CD4-positive, alpha-beta T cell treated with Interleukin-10 for 1 hour (primary cell): ENCODE measurements at places on chromosomes 1 and 21.

GRCh38 chr1:38611664-38612211, 247.8 kb downstream of the RRAGC start:
- no peak for DNase-seq

DNA sequence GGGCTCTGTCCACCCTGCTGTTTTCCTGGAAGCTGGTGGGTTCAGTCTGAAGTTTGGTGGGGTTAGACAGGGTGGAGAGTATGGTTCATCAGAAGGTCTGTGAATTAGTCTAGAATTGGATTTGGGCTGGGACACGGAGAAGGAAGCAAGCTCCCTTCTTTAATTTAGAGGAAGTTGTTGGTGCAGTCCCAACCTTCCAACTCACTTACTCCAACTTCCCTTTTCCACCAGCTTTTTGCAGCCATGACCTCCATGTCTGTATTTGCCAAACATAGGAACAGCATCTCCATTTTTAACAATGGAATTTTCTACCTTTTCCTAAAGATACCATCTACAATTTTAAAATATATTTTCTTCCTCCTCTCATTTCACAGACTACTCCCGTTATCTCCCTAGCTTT, 28.5 kb upstream of the PRELP start:
- no peak for DNase-seq

DNA sequence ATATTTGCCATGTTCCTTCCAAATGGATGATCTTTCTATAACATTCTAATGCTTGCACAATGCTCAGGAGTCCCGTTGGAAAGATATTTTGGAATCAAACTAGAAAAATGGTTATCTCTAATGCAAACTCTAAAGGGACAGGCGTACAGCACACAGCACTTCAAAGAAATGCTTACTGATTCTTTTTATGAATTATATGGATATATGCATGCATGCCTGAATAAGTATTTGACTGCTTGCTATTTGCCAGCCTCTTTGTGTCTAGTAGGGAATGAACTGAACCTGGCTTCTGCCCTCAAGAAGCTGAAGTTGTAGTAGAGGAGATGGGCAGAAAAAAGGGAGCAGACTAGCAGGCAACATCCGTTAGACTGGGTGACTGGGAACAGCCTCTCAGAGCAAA, 48.1 kb downstream of the PCSK9 start:
- DNase-seq, result no peak

GRCh38 chr1:76294482-76295194, 220.1 kb downstream of the ST6GALNAC3 start:
- peak; percentile 39 for DNase-seq

GRCh38 chr1:35807614-35808449, at the start of gene AGO4:
Gene AGO4, plus strand, starts transcription at chr1:35808016. Its CDS starts 401 bp downstream, at chr1:35808417.
- DNase-seq, result peak; percentile 45

DNA sequence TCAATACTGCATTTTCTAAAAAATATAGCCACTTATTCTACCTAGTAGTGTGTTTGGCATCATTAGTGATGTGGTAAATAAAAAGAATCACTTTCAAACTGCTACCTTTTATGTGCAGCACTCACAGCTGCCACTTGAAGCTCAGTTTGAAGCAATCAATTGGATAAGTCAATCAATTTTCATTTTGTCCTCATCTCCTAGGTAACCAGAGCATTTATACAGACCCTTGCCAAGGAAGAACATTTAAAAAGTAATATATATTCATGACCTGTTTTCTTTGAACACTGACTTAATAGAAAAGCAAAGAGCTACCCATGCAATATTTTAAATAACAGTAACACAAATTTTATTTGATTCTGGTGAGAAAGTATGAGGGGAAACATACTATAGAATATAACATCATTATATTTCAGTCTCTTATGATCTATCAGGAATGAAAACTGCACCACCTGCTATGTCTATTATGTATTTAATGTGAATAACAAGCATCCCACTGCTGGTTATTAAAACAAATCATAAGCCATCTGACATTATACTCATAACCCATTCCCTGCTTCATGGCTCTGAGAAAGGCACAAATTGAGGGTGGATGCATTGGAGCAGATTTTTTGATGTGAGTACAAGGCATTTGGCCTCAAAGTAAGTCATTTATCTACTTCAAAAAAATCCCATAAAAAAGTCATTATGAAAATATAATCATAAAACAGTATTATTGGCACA, 168.4 kb upstream of the C21orf91 start:
- no peak for DNase-seq

DNA sequence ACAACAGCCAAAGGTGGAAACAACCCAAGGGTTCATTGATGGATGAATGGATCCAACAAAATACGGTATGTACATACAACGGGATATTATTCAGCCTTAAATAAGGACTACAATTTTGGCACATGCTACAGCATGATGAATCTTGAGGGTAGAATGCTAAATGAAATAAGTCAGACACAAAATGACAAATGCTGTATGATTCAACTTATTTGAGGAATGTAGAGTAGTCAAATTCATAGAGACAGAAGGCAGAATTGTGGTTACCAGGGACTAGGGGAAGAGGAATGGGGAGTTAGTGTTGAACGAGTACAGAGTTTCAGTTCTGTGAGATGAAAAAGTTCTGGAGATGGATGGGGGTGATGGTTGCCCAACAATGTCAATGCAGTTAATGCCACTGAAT, 118.0 kb upstream of the PAXBP1 start:
- no peak for DNase-seq

DNA sequence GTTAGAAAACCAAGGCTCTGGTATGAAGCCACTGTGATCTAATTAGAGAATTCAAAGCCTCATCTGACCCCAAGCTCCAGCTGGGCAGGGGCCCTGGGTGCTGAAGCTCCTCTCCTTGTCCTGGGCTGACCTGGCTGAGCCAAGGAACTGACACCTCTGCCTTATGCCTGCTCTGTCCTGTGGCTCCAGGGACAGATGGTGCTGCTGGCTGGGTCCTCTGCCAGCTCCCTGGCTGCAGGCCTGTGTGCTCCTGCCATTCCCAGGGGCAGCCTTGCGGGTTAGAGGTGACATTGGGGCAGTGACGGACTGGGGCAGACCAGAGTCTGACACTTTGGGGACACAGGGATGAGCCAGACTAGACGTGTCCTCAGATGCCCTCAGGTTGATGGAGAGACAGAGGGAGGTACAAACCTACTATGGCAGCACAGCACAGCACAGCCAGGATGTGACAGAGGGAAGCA, 11.8 kb downstream of the ACOT11 start:
- DNase-seq, result no peak

GRCh38 chr1:240342251-240342625, 250.6 kb downstream of the FMN2 start:
- no peak for DNase-seq

DNA sequence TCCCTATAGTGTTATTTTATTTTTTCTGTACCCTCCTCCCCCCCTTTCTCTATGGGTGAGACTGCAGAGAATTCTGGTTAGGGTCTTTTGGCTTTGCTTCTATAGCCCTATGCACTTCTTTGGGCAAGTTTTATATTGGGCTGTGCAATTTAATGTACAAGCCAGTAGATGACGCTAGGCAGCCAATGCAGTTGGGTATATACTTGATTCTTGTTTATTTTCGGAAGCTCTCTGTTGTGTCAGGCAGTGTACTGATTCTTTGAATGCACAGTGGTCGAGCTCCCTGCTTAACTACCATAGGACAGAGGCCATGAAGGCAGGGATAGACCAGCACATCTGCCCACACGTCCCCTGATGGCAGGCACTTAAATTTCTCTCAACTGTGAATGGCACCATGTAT, 34.1 kb upstream of the GPR52 start:
- DNase-seq, result no peak

GRCh38 chr1:118961156-118961555, 27.0 kb downstream of the TBX15 start:
- no peak for DNase-seq

GRCh38 chr1:247487057-247487456, 29.2 kb upstream of the OR2B11 start:
- peak; percentile 64 for DNase-seq

GRCh38 chr1:11807133-11807532, 1.1 kb downstream of the CLCN6 start:
- DNase-seq, result no peak

DNA sequence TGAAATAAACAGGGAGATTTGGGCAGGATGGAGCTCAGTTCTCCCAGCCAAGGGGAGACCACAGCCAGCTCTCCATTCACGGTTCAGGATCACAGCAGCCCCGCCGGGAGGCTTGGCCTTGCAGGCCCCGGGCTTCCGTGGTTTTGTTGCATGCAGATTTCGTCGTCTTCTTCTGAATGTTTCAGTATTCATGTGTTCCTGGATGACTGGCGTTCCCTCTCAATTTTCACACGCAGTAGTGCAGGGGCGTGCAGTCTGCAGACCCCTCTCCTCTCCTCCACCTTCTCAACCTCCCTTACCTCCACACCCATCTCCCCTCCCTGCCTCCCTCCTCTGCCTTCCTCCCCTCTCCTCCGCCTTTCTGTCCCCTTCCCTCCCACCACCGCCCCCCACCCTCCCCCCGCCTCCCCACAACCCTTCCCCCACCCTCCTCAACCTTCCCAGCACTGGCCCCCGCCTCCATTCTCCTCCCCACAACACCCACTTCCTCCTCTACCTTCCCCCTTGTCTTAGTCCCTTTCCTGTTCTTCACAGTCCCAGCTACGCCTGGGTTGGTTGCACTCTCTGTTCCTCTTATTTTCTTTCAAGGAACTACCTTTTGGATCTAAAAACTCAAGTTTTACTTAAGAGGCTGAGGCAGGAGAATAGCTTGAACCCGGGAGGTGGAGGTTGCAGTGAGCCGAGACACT, 8.4 kb upstream of the SLC19A1 start:
- peak; percentile 56 for DNase-seq

- DNase-seq, result no peak
Measured at GRCh38 chr1:20439282-20439681, 46.7 kb downstream of the CAMK2N1 start.

DNA sequence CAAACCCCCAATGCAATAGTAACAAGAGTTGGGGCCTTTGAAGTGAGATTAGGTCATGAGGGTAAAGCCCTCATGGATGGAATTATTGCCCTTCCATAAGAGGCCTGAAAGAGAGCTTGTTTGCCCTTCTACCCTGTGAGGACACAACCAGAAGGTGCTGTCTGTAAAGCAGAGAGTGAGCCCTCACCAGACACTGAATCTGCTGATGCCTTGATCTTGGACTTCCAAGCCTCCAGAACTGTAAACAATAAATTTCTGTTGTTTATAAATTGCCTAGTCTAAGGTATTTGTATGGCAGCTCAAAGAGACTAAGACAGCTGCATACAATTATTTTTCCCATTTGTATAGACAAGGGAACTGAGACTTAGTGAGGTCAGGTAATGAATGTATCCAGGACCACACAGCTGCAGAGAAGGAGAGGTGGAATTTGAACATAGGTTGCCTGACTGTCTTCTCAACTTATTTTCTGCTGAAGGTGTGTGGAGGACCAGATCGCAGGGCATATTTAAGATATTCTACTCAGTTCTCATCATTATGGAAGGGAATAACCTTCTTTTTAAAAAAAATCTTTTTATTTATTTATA, 18.7 kb downstream of the IL23R start:
- DNase-seq, result no peak

GRCh38 chr1:11761988-11762406, at the start of gene C1orf167:
Gene C1orf167, plus strand, starts transcription at chr1:11762193. Its CDS starts 2,208 bp downstream, at chr1:11764401.
- DNase-seq, result peak; percentile 35

GRCh38 chr21:17784180-17784598, 35.0 kb downstream of the C21orf91 start:
- peak; percentile 50 for DNase-seq

- no peak for DNase-seq
Measured at GRCh38 chr1:239899747-239900146, 191.9 kb upstream of the FMN2 start.

DNA sequence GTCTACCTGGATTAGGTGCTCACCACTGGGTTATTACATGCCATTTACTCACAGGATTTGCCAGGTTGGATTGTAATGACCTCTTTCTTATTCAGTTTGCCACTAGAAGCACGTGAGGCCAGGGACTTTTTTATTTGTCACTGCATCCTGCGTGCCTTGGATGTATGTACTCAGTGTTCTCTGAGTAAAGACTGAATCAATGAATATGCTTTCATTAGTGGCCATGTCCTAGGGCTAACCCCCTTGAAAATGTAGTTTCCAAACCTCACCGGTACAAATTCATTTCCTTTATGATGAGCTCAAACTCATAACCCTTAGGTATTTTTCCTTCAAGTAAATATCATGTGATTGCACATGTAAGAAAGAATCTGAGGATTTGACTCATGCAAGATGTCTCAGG, 1.3 kb upstream of the ZP4 start:
- no peak for DNase-seq

DNA sequence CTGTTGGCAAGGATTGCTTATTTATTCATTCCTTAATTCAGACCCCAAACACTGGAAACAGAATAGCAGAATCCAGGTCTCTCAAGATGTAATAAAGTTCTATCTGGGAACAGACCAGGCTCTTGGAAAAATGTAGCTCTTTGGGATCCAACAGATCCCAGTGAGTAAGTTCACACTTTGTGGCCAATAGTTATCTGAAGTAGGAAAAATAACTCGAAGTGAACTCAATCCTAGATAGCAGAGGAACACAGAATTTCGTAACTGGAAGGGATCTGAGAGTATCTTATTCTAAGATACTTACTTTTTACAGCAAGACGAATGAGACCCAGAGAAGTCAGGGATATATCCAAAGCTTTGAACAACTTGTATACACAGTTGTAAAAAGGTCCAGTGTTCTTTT, 150.7 kb upstream of the CD34 start:
- no peak for DNase-seq

GRCh38 chr1:14598007-14598497, 433 bp upstream of the KAZN start:
- no peak for DNase-seq

DNA sequence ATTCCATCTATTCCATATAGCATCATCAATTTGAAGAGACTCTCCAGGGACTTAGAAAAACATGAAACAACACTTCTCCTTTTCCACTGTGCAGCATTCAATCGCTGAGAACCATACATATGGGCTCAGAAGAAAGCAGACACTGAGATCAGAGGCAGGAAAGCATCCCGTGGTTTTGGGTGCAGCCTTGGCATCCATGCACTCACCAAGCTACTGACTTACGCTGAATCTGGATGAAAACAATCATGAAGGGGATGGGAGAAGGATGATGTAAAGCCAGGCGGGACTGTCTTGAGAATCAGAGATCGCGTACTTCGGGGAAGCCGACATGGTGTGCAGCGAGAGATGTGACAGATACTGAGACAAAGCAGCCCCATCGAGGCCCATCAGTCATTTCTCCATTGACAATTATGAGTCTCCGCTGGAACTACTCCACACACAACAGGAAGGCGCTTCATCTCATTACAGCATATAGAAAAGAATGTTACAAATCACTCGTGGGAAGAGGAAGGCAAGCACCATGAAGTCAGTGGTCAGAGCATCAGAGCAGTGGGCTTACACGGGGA, 2.3 kb upstream of the TIAM1 start:
- no peak for DNase-seq

DNA sequence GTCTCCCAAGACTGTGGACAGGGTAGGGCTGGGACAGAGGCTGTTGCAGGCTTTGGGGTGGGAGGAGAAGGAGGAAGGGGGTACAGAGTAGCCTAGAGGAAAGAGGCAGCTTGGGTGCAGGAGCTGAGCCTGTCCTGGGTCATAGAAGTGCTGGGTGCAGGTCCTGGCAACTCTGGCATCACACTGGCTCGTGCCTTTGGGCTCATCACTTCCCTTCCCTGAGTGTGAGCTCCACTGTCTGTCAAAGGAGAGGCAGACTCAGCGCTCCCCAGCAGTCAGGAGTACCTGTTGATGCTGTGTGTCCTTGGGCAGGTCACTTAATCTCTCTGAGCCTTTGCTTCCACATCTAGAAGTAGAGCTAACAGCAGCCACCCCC, 157.1 kb downstream of the PTPRU start:
- DNase-seq, result no peak
